Lung (tissue), 17 donors: ENCODE measurements at places on chromosomes 7 and 10. TPM values are rescaled to one million over a fixed set of nuclear protein-coding genes. Genes with fewer than 3 reads are reported as not detected.

GRCh38 chr7:5827755-5828154, 46.3 kb upstream of the RNF216 start:
- no peak for DNase-seq
- no peak overlapping the region for H3K27ac ChIP-seq
- H3K4me3 ChIP-seq: no peak overlapping the region
- no peaks in the 10 kb centered on the region for H3K36me3 ChIP-seq
- H3K27me3 ChIP-seq: no peaks in the 10 kb centered on the region

DNA sequence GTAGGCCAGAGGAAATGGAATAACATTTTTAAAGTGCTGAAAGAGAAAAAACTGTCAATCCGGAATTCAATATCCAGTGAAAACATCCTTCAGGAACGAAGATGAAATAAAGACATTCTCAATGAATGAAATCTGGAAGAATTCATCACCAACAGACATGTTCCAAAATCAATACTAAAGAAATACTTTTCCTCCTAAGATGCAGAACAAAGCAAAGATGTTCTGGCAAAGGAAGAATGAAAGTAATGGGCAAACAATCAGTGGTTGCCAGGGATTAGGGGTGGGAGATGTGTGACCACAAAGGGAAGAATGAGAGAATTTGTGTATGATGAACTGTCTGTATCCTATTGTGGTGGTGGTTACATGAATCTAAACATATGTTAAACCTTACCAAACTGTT, 52.8 kb upstream of the EEPD1 start:
- H3K4me1 ChIP-seq: no peaks in the 10 kb centered on the region
- DNase-seq: no peak
- no peaks in the 10 kb centered on the region for H3K27me3 ChIP-seq
- H3K4me3 ChIP-seq: no peak overlapping the region

DNA sequence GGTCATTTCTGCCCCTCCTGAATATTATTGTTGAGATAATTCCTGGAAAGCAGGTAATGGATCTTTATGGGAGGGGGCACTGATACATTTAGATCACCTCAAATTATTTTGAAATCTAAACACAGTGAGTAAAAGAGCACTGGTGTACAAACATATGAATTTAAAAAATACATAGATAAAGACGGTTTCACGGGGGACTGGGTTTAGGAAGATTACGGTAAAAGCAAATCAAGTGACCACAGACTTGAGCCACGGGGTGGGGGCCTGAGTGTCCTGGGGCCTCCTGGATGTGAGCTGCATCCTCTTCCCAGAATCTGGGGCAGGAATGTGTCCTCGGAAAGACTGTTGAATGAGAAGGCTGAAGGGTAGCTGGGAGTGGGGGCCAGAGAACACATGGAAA, 219.1 kb upstream of the KLF6 start:
- H3K4me1 ChIP-seq: no peaks in the 10 kb centered on the region
- DNase-seq: no peak
- no peak overlapping the region for H3K4me3 ChIP-seq
- H3K27ac ChIP-seq: no peak overlapping the region
- no peaks in the 10 kb centered on the region for H3K27me3 ChIP-seq

DNA sequence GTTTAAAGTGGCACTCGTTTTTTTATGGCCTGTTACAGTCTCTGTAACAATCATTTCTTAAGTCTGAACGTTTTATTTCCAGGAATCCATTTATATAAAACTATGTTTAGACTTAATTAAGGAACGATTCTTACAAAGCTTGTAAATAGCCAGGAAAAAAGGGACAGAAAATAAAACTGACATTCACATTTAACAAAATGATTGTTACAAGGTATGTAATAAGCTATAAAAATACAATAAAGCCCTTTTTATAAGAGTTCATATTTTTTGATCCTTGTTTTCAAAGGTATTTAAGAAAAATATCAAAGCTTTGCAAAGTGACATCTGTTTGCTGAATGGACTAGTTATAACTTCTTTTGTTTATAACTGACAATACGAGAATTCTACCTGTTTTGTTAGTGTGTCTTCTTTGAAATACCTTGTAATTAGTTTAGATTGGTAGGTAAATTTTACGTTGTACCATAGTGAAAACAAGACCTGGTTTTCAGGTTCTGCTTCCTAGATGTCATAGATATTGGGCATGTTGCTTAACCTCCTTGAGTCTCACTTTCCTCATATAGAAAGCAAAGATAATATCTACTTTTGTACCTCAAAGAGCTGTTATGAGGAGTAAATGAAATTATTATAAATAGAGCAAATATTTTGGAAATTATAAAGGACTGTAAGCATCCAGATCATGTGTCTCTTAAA, 25.8 kb downstream of the BTRC start:
- no peaks in the 10 kb centered on the region for H3K4me1 ChIP-seq
- H3K4me3 ChIP-seq: no peak overlapping the region
- H3K27ac ChIP-seq: no peak overlapping the region
- no peak for DNase-seq
- H3K27me3 ChIP-seq: no peaks in the 10 kb centered on the region

The AQP1 gene
- total RNA-seq: 655 TPM

The HOXA4 gene
- 4.4 TPM for total RNA-seq

The ADAM22 gene
- 1.7 TPM for total RNA-seq
